ENCODE measurements at places on chromosomes 2 and 18. TPM values are rescaled to one million over a fixed set of nuclear protein-coding genes. Genes with fewer than 3 reads are reported as not detected.

DNA sequence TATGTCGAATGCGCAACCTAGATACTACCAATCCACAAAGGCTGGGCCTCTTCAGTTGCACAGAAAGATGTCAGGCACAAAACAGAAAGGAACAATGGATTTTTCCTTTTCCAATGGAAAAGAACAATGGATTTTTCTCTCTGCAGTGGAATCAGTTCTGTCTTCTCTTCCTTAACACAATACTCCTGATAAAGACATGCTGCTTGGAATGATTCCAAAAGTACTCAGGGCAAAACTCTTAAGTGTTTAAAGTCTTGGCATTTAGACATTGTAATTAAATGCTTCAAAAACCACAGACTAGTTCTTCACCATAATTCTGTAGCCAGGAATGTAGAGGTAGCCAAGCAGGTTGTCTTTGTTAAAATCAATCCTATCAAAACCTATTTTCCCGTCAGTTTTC, 46.7 kb upstream of the FLACC1 start:
- DNase-seq = no peak

DNA sequence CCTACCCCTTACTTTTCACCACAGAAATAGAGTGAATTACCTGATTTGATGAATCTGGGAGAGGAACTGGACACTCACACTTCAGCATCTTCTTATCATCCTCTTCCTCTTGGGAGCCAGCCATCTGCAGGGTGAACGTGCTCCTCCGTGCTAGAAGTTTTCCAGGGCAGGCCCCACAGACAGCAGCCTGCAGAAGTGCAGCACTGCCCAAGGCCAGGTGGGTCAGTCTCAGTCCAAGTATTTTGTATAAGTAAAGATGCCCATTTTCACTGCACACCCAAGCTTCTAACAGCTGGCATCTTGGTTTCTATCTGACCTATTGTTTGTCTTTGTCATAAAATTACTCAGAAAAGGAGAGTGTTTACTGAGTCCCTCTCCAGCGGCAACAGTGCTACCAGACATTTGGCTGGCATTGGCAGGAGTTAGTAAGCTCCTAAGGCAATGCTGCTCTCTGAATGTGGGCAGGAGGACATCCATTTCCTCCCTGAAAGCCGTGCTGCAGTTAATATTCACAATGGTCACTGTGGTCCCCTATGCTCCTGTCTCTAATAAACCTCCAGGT, 222.6 kb upstream of the CTAGE1 start:
- DNase-seq = no peak

The MCM6 gene
- total RNA-seq = 15.0 TPM

GRCh38 chr2:182741620-182742019, 25.6 kb downstream of the DNAJC10 start:
- DNase-seq = no peak

- no peak for DNase-seq
Observed at GRCh38 chr2:12704378-12704777, 12.4 kb upstream of the TRIB2 start.

GRCh38 chr18:38972571-38972970, 1407.0 kb upstream of the CELF4 start:
- DNase-seq = no peak

- no peak for DNase-seq
Observed at GRCh38 chr2:153403940-153404339, 74.6 kb downstream of the RPRM start.

- DNase-seq = no peak
Observed at GRCh38 chr18:58638441-58638840, 9.6 kb upstream of the ALPK2 start.

DNA sequence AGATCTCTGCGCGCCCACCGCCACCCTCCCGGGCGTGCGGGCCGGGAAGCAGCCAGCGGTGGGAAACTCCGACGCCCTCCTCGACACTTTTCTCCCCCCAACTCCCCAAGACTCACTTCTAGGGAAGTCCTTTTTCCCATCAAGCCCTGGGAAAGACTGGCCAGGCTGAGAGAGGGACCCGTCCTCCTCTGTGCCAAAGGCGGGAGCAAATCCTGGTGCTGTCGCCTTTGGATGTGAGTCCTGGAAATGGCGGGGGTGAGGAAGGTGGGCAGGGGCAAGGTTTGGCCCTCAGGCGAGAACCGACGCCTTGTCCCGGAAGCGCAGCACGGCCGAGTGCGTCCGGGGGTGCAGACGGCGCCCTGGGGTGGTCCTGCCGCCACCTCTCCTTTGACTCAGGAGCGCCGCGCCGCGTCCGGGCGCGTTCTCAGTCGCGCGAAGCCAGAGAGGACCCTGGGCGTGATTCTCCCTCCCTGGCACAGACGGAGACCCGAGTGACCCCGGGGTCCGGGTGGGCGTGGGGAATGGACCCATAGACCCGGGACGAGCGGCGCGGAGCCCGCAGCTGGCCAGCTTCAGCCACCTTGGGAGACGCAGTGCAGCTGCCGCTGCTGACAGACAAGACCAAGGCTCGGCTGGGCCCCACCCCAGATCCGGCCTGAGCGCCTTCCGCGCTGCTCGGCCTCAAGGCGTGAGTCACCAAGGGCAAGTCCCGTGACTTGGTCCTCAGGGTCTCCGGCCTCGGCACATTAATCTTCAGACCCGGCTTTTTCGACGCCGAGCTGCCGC, 3.5 kb upstream of the LBX2 start:
- DNase-seq = peak; percentile 73

GRCh38 chr18:62833494-62833893, 118.2 kb downstream of the PHLPP1 start:
- DNase-seq = no peak

- no peak for DNase-seq
Observed at GRCh38 chr2:161241894-161242293, 66.3 kb upstream of the PSMD14 start.

DNA sequence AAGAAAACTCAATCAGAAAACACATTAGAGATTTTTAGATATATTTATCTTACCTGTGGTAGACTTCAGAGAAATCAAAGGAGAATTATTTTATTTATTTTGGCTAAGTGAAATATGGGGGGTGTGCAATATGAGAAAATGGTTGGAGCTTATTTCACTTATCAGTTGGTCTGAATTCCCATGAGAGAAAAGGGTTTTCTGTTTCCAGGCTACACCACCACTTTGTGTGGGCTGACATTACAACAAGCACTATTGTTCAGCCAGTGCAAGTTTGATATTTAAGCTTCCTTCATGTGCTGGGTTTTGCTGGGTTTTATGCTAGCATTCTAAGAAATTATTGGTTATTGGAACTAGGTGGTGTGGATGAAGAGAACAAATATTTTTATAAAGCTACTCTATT, 33.5 kb downstream of the RMND5A start:
- no peak for DNase-seq

The NEU2 gene
- not detected for total RNA-seq

GRCh38 chr2:219510512-219511135, 3.7 kb upstream of the ASIC4 start:
- DNase-seq = no peak

- no peak for DNase-seq
Observed at GRCh38 chr18:12057419-12058039, 36.1 kb upstream of the ANKRD62 start.

The LRRTM4 gene
- 0.05 TPM for total RNA-seq

The DES gene
- 0.38 TPM for total RNA-seq

DNA sequence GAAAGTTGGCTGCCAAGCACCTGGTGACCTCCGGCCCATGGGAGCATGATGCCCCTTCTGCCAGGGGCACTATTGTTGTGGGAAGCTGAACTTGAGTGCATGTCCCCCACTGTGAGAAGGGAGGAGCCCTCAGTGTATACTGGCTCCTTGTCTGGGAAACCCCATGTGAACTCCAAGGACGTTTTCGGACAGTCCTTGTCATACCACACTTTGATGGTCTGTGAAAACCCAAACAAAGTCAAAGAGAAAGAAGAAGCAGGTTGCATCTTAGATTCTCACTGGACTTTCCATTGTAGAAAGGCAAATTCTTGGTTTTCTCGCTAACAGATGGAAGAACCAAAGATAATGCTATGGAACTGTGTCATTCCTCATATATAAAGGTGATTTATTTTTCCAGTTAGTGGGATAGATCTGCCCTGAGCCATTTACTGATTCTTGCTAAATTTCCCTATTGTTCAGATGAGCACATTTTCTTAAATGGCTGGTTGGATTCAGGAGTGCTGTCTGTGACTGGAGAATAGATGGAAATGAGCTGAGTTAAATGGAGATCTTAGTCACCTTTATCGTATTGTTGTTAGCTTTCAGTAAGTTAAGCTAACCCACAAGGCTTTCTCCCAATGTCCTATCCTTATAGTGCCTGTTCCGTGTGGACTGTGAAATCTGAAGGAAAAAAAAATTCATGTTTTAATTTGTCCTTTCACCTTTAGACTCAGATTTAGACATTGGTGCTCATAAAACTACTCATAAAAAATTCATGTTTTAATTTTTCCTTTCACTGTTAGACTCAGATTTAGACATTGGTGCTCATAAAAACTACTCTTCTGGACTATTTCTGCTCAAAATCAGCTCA, 166.6 kb downstream of the ACTR3 start:
- DNase-seq = no peak

The CXCR1 gene
- not detected for total RNA-seq

GRCh38 chr2:199989822-199990221, 34.4 kb downstream of the MAIP1 start:
- no peak for DNase-seq

GRCh38 chr2:8870441-8870840, 33.0 kb upstream of the KIDINS220 start:
- no peak for DNase-seq

The EVX2 gene
- total RNA-seq = not detected

DNA sequence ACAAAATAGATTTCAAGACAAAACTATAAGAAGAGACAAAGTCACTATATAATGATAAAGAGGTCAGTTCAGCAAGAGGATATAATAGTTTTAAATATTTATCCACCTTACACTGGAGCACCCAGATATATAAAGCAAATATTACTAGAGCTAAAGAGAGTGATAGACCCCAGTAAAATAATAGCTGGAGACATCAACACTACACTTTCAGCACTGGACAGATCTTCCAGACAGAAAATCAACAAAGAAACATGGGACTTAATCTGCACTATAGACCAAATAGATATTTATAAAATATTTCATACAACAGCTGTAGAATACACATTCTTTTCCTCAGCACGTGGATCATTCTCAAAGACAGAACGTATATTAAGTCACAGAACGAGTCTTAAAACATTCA, 86.6 kb downstream of the ATP8B1 start:
- no peak for DNase-seq

The ALPP gene
- not detected for total RNA-seq

GRCh38 chr2:174631009-174631981, 33.7 kb upstream of the WIPF1 start:
- no peak for DNase-seq

DNA sequence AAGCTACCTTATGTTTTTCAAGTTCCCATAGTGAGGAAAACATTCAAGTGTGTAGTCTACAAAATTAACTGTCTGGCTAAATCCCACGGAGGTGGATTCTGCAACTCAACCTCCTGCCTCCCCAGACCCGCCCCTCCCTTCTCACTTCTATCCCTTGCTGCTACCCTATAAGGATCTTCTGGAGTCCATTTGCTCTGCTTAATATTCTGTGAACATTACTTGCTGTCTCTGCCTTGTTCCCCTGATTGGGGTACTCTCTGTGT, 163.2 kb downstream of the KCNE4 start:
- no peak for DNase-seq

The MC4R gene
- total RNA-seq = not detected

DNA sequence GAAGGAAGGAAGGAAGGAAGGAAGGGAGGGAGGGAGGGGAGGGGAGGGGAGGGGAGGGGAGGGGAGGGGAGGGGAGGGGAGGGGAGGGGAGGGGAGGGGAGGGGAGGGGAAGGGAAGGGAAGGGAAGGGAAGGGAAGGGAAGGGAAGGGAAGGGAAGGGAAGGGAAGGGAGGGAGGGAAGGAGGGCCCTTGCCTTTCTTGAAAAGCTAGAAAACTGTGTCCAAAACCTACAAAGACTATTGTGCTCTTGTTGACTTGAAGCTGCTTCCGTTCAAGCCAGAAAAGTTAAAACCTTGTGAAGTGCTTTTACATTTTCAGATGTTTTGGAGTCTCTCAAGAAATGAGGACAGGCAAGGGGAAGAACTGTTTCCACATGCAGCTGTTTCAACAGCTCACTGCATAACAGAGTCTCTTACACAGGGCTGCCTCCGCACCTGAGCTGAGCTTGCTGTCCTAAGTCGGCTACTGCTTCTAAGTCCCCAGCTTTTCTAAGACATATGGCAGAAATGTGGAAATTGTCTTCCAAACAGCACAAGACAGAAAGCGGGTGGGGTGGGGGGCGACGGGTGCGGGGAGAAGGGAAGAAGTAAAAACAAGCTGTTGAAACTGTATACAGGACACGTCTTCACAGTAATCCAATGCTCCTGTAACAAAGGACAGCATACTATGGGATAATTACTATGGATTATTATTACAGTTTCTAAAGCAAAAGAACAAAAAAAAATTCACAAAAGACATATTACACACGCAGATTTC, 46.1 kb downstream of the BCL11A start:
- DNase-seq = no peak

The SPP2 gene
- not detected for total RNA-seq

DNA sequence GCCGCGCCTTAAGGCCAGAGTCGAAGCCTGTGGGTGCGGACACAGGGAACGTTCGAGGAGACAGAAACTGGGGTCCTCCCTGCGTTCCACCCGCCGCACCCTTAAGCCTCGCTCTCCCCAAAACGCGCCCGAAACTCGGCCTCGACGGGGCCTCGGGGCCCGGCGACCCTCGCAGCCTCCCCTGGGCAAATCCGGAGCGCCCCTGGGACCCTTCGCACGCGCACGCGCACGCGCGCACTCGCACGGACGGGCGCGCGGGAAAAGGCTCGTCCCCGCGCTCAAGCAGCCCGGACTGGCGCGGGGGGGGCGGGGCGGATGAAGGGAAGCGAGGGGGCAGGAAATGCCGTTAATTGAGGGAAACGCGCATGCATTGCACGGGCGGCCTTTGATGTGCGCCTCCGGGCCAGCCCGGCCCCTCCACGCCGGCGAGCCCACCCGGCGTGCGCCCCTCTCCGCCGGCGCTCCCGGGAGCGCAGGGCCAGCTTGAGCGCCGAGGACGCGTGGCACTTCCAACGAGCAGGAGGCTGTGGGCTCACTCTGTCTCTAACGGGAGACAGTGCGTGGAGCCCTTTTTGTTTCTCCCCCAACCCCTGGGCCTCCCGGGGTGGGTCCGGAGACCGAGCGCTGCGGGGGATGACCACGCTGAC, 5.4 kb upstream of the SALL3 start:
- no peak for DNase-seq

DNA sequence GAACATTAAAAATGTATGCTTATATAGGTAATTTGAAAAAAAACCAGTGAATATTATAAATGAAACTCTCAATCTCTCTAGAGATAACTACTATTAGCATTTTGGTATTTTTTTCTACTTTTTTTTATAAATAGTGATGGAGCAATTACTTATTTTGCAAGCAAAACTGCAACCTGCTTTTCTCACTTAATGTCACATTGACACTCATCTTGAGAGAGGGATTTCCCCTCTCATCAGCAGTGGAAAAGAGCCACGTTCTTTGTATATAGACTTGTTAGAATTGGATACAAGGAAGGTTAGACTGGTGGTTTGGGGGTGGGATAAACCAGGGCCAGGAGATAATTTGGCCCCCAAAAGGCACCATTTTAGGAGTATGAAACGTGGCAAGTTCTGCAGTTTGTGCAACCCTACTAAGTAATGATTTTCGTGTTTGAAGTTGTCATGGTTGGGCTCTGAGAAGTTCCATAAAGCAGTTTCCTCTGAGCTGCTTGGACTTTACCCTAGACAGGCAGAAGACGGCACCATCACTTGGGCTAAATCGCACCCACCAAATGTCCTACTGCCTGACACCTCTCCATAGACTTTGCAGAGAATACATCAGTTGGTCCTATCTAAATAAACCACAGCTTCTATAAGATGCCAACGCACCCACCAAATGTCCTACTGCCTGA, 194.0 kb downstream of the ACTR3 start:
- no peak for DNase-seq

- no peak for DNase-seq
Observed at GRCh38 chr18:49651033-49651432, 89.2 kb downstream of the LIPG start.

The CNOT9 gene
- total RNA-seq = 78.5 TPM
